ENCODE measurements at places on chromosomes 7 and 10.

GRCh38 chr10:62067560-62067959 is 166.1 kb downstream of the ARID5B start:
- no peak for DNase-seq

DNA sequence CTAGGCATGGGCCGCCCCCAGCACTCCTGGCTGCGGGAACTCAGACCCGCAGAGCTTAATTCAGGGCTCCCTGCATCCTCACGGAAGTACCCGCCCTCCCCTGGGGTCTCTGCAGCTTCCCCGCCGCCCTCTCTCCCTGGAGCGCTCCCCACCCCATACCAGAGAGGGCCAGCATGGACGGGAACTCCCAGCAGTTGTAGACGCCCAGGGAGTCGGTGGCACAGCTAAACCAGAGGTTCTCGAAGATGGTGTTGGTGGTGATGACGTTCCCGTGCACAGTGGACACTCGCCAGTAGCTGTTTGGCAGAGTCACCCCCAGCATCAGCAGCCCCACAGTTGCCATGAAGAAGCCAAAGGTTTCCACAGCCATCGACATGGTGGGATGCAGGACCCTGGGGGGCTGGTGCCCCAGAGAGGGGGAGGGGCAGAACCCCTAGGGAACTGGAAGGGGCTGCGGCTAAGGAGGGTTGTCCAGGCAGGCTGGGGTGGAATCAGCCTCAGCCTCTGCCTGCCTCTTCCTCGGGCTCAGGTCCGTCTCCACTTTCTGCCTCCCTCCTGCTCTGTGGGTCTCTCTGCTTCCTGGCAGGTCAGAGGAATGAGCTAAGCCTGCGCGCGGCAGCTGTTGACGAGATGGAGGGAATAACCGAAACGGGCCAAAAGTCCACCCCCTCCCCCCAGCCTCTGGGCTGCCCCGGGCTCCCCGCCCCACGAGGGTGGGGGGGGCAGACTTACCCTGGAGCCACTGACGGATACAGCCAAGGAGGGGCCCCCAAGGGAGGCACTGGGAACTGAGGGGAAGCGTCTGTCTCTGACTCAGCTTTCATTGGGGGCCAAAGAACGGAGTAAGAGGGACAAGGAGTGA is at the start of gene CLDN15:
TSS of gene CLDN15 (minus strand) at position 597 of the 862 bp plus-strand sequence. CDS start at position 376, 221 bp downstream.
- DNase-seq = no peak

DNA sequence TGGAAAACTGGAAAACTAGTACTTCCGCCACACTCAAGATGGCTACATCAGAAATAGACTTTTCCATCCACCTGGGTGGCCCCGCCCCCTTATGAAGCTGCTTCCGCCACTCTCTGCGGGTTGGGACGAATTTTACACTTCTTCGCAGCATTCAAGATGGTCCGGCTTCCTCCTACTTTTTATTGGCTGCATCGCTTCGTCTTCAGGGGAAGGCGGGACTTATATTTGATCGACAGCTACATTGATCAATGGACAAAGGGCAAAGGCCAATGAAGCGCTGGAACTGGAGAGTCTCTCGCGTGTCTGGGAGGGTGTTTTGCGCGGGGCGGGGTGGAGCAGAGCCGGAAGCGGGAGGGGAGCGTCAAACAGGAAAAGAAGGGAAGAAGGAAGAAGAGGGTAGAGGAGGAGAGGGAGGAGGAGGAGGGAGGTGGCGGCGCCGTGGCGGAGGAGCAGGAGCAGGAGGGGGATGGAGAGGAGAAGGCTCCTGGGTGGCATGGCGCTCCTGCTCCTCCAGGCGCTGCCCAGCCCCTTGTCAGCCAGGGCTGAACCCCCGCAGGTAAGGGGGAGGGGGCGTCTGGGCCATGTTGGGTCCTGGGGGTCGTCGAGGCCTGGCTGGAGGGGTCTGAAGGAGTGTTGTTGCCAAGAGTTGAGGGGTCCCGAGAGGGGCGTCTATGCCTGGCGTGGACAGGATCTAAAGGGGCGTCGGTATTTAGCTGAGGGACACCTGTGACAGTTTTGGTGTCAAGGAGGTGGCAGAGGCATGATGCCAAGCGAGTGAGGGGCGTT is at the start of gene WBP1L:
TSS of gene WBP1L (plus strand) at position 361 of the 786 bp plus-strand sequence. CDS start at position 467, 106 bp downstream.
- peak; percentile 98 for DNase-seq

DNA sequence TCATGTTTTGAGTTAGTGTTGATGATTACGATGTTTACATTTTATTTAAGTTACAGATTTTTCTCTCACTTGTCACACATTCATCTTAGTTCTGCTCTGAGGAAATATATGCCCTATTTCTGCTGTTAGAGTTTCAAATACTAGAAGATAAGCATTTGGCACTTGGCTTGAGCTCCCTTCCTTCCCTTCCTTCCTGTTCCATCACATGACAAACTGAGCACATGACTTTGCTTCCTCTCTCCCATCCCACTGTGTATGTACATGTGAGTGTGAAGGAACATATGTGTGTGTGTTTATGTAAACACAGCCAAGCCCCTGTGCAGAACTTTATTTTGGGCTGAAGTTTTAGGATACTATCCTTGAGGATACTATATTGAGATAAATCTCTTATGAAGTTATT is 795.9 kb upstream of the IGFBP3 start:
- no peak for DNase-seq

GRCh38 chr10:97948822-97949221 is 81.6 kb downstream of the CRTAC1 start:
- DNase-seq = no peak

- DNase-seq = no peak
Measured at GRCh38 chr7:94397722-94398121, 3.0 kb downstream of the COL1A2 start.

DNA sequence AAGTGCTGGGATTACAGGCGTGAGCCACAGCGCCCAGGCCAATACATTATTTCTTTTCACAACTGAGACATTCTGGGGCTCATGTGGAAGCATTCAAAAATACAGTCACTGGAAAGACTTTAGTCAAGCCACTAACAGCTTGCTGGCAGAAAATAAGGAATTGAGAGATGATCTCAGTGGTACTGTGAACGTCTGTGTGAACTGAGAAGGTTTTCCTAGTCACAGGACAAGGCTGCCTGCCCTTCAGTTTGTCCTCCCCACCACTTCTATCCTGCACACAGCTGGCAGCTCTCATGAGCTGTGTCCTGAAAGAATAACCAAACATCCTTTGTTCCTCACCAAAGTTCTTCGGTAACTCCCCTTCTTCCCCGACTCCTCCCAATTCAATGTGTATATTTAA is 31.3 kb upstream of the ITGA8 start:
- DNase-seq = no peak

DNA sequence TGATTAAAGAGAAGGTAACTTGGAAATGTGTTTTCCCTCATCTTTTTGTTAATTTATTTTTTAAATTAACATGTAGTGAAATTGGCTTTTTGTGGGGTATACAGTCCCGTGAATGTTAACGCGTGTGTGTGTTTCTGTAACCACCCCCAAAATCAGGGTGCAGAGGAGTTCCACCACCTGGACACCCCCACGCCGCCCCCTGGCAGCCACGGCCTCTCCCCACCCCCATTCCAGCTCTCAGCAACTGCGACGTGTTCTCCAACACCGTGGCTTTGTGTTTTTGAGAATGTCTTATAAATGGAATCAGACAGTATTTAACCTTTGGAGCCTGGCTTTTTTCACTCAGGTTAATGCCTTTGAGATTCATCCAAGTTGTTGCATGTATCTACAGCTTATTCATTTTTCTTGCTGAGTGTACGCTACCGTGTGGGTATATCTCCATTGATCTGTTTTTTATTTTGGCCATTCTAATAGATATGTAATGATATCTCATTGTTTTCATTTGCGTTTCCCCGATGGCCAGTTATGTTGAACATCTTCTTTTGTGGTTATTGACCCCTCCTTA is 218.8 kb downstream of the EBF3 start:
- DNase-seq = no peak

GRCh38 chr7:6430271-6430940 is 17.3 kb downstream of the DAGLB start:
- peak; percentile 50 for DNase-seq

DNA sequence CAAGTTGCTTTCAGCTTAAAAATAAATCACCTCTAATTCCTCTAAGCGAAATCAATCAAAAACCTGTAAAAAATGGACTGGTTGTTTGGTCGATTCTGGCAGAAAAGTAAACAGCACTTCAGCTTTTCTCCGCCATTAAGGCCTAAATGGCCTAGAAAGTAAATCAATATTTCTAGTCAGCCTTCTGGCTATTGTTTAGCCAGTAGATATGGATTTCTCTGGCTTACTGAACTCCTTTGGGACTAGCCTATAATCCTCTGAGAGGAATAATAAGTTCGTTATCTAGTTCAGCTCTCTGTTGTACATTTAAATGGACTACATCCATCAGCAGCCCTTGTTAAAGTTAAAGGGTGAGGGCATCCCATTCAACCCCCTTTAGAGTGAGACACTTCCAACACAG is 400.1 kb upstream of the ETV1 start:
- DNase-seq = no peak

DNA sequence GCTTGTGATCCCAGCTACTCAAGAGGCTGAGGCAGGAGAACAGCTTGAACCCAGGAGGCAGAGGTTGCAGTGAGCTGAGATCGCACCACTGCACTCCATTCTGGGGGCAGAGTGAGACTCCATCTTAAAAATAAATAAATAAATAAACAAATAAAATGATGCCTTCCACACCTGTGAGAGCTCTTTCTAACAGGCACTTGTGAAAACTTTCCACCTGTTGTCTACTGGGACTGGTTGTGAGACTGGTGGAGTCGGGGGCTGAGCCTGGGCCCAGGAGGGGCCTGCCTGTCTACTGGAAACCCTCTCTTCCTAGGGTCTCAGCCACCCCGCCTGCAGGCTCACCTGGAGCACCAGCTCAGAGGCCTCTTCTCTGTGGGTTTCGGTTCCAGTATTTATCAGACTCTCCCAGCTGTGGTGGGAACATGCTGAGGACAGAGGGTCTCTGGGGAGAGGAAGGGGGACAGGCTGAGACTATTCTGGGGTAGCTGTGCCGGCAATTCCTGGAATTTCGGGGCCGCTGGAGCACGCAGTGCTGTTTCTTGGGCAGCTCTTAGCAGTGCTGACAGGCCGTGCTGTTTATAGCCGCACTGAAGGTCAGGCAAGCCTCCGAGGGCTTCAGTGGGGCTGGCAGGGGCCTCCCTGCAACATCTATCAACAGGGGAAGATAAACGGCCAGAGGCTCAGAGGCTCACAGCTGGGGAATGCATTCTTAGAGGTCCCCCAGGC is 3.8 kb downstream of the LDB3 start:
- DNase-seq = no peak

GRCh38 chr10:77867124-77867719 is 59.3 kb downstream of the DLG5 start:
- no peak for DNase-seq

- no peak for DNase-seq
Measured at GRCh38 chr7:32648408-32649156, 153.3 kb downstream of the AVL9 start.

DNA sequence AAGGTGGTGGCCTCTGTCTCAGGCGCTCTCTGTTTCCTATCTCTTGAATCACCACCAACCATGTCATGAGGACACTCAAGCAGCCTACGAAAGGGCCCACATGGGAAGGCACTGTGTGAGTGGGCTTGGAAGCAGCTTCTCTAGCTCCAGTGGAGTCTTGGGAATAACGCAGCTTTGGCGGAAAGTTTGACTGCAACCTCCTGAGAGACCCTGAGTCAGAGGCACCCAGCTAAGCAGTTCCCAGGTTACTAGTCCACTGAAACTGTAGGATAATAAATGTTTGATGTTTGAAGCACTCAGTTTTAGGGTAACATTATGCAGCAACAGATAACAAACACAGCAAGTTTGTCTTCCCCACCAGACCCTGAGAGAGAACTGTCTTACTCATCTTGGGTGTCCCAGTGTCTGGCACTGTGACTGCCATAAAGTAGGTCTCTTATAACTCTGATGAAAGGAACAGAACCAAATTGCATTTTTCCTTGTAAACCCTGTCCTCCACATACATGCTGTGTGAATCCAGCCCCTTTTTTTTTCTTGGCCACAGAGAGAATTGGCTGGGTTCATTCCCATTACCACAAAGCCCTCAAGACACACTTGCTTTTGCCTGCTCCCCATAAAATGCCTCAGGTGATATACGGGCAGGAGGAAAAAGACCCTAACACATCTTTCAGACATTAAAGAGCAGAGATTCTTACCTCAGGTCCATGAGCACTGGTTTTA is 185.5 kb downstream of the ZNF365 start:
- no peak for DNase-seq

- no peak for DNase-seq
Measured at GRCh38 chr10:132592790-132593383, 55.3 kb downstream of the INPP5A start.

GRCh38 chr7:66237906-66238772 is 33.0 kb downstream of the TPST1 start:
- DNase-seq = no peak

- DNase-seq = no peak
Measured at GRCh38 chr7:105279688-105280007, 109.1 kb downstream of the SRPK2 start.

- DNase-seq = no peak
Measured at GRCh38 chr10:80468806-80469421, 14.8 kb downstream of the TSPAN14 start.

- peak; percentile 86 for DNase-seq
Measured at GRCh38 chr10:11551916-11552602, 59.4 kb downstream of the USP6NL start.

DNA sequence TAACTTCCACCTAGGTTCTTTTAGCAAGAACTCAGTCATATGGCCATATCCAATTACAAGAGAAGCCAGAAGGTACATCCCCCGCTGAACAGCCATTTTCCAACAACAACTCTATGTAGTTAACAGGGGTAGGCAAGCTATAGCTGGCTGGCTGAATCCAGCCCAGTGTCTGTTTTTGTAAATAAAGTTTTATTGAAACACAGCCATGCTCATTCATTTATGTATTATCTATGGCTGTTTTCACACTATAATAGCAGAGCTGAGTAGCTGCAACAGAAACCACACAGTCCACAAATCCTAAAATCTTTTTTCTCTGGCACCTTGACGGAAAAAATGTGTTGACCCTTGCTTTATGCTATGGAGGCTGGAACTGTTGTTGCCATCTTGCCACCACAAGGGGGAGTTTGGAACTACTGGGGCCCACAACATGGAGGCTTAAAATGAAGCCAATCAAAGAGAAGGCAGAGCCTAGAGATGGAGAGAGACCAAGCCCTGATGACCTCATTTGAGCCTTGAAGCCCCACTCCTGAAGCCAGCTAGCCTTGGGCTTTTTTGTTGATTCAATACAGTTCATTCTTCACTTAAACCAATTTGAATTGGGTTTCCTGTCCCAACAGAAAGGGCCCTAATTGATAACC is 33.3 kb upstream of the XPNPEP1 start:
- peak; percentile 57 for DNase-seq

DNA sequence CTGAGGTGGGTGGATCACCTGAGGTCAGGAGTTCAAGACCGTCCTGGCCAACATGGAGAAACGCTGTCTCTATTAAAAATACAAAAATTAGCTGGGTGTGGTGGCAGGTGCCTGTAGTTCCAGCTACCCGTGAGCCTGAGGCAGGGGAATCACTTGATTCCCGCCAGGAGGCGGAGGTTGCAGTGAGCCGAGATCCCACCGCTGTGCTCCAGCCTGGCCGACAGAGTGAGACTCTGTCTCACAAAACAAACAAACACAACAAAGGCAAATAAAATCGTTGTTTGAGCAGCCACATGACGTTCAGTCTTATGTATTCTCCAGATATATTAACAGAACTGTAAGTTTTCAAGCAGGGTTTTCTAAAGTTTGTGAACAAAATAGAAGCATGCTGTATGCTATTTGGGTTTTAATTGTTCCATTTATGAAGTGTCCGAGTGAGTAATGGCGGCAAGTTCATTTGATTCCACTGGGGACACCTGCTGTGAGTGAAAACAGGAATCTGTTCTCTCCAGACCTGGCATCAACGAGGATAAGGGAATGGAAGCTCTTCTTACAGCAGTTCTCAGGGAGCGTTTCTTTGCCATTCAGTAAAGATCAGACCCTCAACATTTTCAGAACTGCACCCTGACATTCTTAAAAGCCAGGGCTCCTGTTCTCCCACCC is 122.5 kb upstream of the PITRM1 start:
- DNase-seq = no peak

GRCh38 chr7:105851064-105851463 is 25.3 kb downstream of the ATXN7L1 start:
- DNase-seq = no peak

All from suppressor macrophage (primary cell).